Kidney (tissue), 22 donors: ENCODE measurements at places on chromosomes 7 and 10.

DNA sequence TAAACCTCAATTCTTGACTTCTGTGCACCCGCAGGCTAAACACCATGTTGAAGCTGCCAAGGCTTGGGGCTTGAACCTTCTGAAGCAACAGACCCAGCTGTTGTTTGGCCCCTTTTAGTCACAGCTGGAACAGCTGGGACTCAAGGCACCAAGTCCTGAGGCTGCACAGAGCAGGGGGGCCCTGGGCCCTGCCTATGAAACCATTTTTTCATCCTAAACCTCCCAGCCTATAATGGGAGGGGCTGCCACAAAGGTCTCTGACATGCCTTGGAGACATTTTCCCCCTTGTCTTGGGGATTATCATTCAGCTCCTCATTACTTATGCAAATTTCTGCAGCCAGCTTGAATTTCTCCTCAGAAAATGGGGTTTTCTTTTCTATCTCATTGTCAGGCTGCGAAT, 31.8 kb downstream of the LMBR1 start:
- no peak for DNase-seq

GRCh38 chr10:35433851-35434426, 97.6 kb downstream of the CCNY start:
- DNase-seq, result no peak

GRCh38 chr7:15682111-15682510, 4.4 kb downstream of the MEOX2 start:
- DNase-seq, result no peak

- no peak for DNase-seq
Measured at GRCh38 chr7:93574269-93574645, 267 bp downstream of the CALCR start.

DNA sequence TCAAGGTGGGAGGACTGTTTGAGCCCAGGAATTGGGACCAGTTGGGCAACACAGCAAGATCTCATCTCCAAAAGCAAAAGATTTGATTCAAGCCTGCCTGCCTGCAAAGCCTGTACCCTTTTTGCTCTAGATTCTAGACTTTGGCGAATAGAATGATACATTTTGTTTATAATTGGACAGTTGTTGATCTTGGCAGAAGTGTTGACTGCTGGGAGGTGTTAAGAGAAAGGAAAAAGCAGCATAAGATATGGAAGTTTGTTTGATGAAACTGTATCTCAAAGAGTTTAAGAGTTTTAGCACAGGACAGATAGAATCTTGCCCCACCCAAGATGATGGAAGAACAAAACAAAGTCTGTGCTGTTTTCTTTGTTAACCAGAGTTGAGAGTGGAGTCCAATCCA, 224.1 kb downstream of the AUTS2 start:
- DNase-seq, result no peak

DNA sequence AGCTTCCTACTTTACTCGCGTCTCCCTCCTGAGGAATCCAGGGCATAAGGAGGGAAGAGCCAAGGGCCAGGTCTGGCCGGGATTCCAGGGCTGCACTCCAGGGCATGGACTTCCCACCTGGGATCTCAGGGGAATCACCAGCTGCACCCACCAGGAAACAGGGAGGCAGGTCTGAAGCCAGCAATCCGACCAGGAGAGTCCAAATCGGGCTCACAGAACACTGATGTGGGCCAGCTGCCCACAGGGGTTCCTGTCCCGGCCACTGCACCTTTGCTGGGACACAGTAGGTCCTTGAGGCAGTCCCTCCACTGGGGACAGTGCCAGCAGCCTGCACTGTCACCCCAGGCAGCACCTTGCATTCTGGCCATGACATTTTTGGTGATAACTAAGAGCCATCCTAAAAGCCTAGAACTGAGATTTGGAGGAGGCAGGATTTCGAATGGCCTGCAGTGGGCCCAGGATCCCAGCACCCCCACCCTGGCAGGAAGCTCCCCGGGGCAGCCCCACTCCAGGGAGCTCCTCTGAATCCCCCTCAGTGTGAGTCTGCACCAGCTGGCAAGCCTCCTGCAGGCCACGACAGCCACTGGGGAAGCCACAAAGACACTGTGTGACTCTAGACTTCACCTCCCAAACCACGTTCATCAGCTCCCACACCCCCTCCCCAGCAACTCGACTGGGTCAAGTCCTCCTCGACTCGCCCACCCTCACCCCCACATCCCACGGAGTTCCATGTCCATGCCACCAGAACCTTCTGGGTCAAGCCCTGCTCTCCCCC, 71.5 kb upstream of the PPP2R2D start:
- no peak for DNase-seq

- DNase-seq, result no peak
Measured at GRCh38 chr7:77184990-77185389, 14.6 kb downstream of the FGL2 start.

DNA sequence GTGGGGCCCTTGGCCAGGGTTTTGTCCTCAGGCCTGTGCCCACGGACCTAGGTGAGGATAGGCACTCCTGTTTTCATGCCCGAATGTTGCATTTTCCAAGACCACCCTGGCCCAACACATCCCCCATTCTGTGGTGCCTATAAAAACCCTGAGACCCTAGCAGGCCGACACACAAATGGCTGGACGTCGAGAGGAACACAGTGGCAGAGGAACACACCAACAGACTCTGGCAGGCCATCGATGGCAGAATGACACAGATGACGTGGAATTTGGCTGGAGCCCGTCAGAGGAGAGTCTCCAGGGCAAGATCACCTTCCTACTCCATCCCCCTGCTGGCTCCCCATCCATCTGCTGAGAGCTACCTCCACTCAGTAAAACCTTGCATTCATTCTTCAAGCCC, 898.8 kb downstream of the ANKRD7 start:
- no peak for DNase-seq

DNA sequence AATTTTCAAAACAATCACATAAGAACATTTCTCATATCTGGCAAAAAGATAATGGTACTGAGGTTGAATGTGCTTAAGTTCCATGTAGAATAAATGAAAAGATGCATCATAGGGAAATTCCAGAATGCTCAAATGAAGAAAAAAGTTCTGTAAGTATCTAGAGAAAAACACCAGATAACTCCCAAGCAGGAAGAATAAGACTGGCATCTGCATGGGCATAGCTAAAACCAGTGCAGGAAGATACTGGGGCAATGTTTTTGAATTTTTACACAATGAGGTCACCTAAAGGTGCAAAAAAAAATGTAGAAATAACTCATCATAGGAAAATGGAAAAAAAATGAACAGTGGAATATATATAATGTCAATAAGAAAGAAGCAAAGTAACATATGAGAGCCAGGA, 275.2 kb downstream of the BAMBI start:
- DNase-seq, result no peak

DNA sequence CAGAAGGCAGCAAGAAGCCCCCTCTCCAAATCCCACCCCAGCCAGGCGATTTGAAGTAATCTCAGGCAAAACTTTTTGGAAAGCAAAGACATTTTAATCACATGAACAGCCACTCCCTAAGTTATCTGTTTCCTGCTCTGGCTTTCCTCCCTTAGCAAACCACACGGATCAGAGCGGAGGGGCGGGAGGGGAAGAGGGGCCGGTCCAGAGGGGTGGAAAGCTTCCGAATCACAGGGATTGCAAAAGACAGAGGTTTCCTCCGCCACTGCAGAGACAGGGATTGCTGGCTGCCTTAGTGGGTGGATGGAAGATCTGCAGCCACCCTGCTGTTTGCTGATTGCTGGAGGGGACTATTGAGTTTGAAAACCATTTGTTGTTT, 41.2 kb downstream of the ZCCHC24 start:
- peak; percentile 88 for DNase-seq

DNA sequence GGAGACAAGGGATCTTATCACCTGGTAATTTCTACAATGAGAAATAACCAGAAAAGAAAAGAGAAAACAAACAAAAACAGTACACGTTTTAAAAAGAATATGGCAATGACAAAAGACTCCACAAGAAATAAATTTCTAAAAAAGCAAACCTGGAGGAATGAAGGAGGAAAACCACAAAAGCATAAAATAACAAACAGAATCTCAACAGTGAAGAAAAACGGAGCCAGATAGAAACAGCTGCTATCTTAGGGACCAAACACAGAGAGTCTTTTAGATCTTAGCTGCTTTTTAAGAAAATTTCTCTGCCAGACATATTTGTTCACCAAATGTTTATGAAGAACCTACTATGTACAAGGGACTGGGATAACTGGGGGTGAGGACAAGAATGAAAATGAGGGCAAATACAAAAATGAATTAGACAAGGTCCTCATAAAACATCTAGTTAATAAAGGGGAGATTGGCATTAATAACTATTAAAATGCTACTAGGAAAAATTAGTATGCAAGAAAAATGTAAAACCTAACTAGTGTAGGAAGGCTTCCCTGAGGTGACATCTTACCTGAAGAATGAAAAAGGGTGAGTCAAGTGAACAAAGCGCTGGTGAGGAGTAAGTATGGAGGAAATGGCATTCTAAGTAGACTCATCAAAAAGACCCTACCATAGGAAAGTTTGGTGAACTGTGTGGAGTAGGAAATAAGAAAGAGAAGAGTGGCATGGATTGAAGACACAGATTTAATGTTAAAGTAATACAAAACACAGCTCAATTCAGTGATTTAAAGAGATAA, 34.3 kb downstream of the WASL start:
- DNase-seq, result no peak

DNA sequence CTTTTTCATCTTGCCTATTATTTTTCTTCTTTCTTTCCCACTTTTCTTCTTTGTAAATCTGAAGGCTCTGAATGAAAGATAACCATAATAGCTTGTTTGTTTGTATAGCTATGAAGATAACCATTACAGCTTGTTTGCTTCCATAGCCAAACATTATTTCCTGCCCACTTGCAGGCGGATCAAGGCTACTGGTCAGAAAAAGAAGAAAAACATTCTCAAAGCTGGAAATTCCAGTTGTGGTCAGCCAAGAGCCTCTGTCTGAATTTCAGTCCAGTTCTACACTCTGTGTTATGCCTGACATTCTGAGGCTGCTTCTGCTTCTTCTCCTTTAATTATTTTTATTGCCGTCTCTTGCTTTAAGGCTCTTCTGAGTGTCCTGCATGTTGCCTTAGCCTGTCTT, 48.9 kb downstream of the TMEM178B start:
- DNase-seq, result no peak

DNA sequence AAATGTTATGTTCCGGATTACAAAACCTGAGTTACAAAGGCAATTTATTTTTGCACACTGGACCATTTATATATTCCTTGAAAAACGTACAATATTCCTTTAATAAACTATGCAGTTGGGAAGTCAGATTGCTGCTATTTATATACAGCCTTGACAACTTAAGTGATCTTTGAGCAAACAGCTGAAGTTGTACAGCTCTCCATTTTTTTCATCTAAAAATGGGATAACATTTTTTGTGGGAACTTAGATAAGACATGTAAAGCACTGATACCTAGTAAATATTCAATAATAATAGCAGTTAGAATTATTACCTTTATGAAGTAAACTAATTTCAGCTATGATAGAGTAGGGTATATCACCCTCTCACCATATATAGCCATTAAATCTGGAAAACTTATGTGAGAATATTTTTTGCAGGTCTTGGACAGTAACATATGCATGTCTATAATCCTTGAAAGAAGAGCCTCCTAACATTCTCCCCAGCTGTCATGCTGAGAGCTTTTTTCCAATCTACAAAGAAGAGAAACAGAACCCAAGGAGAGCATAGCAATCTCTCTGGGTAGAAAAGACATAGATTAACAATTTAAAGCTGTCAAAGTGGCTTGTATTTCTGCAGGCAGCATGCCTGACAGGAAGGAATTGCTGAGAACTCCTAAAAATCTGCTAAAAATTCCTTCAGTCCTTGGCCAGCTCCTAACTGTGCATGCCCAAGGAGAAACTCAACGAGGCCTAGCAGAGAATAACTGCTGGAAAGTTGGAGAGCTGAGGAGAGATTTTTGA, 326.0 kb downstream of the CRPPA start:
- no peak for DNase-seq

DNA sequence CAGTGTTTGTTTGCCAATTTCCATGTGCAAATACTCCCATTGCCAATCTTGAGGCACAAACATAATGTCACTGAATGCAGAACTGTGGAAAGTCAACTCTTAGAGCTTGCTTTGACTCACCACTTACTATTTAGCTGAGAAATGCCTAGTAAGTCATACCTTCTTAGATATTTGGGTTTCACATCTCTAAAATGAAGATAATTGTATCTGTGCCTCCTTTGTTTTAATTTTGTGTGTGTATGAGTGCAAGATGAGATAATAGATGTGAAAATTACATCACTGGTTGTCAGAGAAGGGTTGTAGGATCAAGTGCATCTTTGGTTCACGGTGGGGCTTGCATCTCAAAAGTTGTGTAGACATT, 407.5 kb downstream of the INHBA start:
- no peak for DNase-seq

DNA sequence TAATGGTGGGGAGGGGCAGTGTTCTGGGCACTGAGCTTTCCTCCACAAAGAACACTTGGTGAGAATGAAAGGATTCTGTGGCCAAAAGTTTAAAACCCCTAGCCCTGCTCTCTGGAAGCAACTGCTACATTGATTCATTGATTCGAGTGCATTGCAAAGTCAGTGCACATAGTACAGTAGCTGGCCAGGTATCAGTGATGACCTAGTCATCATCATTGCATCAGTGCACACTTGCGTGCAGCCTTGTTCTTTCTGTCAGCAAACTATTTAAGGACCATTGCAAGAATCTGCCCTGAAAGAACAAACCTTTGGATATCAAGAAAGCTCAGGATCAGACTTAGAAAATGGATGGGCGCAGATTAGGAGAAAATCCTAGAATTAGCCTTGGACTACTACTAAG, 47.4 kb downstream of the CUL1 start:
- no peak for DNase-seq

- no peak for DNase-seq
Measured at GRCh38 chr7:94514917-94515316, 5.3 kb downstream of the CASD1 start.

DNA sequence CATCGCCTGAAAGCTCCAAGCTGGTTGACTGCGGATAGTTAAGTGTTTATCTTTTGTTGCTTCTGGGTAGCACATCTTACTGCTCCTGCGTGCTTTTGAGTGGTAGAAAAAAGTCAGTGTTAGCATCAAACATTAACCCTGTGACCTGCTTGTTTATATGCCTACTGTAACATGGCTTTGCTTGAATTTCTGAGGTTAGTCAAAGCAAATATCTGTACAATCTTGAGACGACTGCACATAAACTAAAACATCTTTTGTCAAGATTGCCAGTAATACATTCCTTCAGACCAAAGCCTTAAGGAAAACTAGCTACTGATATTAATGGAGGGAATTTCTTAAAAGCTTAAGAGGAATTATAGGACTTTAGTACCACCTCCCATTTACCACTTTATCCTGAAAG, 163.7 kb downstream of the BAMBI start:
- no peak for DNase-seq

DNA sequence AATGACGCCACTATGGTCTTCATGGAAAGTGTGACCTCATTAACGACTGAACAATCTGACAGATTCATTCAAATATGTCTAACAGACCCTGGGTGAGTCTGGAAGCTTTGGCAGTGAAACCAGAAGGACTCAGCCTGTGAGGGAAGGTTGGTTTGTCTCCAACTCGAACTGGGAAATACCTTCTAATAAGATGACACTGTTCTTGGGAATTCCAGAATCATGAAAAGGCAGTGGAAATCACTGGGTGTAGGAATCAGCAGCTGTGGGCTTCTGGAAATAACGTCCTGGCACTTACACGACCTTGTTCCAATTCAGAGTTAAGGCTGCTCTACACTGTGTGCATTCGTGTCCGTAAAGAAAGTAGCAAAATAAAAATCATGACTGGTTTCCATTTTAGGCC, 75.1 kb downstream of the DGKI start:
- no peak for DNase-seq

GRCh38 chr7:54183055-54183454, 359.1 kb upstream of the VSTM2A start:
- DNase-seq, result no peak
